ENCODE measurements at places on chromosomes 7 and 10.
A peak's percentile ranks its signal among the peaks of the same experiment; 100 is the strongest.

DNA sequence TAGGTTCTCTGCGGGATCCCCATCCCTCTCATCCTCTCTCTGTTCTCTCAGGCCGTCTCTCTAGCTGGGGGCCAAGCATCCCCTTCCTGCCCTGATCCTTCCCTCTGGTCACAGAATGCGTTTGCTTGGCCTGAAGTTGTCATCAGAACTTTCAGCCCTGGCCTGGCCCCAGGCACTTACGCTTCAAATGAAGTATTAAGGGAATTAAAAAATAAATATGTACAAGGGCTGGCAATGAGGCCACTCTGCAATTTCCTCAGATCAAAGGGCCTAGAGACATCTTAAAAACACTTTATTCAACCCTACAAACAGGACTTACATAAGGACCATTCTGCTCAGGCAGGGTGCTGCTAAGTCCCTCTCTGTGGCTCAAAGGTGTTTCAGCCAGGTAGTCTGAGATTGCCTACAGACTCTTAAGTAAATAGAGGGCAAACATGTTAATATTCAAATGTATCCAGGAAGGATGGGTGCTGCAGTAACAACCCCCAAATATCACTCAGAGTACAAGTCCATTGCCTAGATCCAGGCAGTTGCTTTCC, 16.0 kb downstream of the SFTPD start:
- DNase-seq = no peak

DNA sequence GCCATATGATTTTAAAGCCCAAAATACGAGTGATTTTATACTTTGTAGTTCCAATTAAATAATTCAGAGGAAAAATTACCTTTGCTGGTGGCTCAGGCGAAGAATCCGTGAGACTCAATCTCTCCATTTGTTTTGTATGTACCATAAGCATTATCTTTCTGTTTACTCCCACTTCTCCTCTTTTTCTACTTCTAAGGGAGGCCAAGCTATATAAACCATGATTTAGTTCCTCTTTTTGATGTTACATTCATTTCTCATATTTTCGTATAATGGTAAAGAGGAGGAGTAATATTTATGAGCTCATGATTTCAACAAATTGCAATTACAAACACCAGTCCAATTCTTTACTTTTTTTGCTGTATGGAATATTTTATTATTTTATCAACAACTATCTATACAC, 50.6 kb upstream of the TES start:
- DNase-seq = no peak

DNA sequence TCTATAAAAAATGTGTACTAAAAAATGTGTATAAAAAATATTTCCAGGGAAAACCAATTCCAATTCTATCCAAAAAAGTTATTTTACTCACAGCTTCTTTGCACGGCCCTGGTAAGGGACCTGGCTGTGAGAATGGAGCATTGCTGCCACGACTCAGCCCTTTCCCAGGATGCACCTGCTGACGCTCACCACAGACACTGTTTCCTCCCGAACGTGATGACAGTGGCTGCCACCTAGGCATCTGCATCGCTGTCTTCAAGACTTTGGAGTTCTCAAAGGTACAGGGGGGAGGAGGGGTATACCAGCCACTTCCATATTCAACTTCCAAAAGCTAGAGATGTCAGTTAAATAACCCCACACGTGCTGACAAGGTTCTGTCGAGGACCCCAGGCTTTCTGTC, 23.9 kb upstream of the PTPRN2 start:
- DNase-seq = no peak

- DNase-seq = no peak
Measured at GRCh38 chr10:130456616-130457015, 320.4 kb downstream of the GLRX3 start.

GRCh38 chr7:24372961-24373955, 89.3 kb downstream of the NPY start:
- no peak for DNase-seq

- no peak for DNase-seq
Measured at GRCh38 chr10:114694752-114695151, 36.7 kb upstream of the ABLIM1 start.

GRCh38 chr10:132977807-132978206, 35.4 kb upstream of the CFAP46 start:
- DNase-seq = no peak

- no peak for DNase-seq
Measured at GRCh38 chr10:11472158-11472753, 139.2 kb downstream of the USP6NL start.

- DNase-seq = no peak
Measured at GRCh38 chr10:29949411-29950011, 109.9 kb downstream of the JCAD start.

GRCh38 chr10:59674215-59674836, 35.3 kb downstream of the SLC16A9 start:
- no peak for DNase-seq

- DNase-seq = no peak
Measured at GRCh38 chr7:41487229-41487940, 215.5 kb downstream of the INHBA start.

GRCh38 chr7:104412911-104413310, 84.5 kb downstream of the LHFPL3 start:
- no peak for DNase-seq

- no peak for DNase-seq
Measured at GRCh38 chr10:122044045-122044661, 55.2 kb downstream of the TACC2 start.

- no peak for DNase-seq
Measured at GRCh38 chr10:23512355-23513058, 73.6 kb downstream of the OTUD1 start.

GRCh38 chr7:27106901-27107240, 4.4 kb upstream of the HOXA2 start:
- no peak for DNase-seq

DNA sequence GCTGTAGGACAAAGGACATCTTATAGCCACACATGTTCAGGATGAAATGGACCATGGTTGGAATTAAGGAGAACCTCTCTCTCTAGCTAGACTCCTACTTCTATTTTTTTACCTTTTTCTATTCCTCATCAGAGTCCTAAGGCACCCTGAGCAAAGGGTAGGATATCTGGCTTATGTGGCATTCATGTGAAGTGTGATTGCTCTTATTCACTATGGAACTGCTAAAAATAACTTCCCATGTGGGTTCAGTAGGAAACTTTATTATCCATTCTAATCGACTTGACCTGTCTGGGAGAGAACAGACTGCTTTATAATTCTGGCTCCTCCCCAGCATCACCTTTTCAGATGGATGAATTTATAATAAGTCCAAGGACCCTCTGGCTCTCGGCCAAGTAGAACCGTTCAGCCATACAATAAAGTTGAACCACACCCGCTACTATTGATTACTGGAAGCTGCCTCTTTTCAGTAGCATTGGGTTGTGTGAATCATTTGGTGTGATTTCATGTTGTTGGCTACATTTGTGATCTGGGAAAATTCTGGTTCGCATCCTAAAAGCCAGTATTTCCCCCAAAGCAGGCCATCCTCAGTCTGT, 117.5 kb downstream of the NRF1 start:
- no peak for DNase-seq

DNA sequence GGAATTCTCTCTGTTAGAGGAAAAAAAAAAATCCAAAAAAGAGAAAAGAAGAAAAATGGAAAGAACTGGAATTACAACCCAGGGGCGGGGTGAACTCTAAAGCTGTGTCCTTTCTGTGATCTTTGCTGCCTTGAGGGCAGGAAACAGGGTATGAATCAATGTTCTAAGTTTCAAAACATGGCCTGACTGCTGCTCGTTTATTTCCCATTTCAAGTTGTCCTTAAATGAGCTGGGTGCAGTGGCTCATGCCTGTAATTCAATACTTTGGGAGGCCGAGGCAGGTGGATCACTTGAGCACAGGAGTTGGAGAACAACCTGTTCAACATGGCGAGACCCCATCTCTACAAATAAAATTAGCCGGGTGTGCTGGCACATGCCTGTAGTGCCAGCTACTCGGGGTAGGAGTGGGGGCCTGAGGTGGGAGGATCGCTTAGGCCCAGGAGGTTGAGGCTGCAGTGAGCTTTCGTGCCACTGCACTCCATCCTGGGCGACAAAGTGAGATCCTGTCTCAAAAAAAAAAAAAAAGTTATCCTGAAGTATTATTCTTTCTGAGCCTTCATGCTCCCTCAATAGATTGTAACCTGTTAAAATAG, 24.7 kb upstream of the TFAM start:
- DNase-seq = no peak

DNA sequence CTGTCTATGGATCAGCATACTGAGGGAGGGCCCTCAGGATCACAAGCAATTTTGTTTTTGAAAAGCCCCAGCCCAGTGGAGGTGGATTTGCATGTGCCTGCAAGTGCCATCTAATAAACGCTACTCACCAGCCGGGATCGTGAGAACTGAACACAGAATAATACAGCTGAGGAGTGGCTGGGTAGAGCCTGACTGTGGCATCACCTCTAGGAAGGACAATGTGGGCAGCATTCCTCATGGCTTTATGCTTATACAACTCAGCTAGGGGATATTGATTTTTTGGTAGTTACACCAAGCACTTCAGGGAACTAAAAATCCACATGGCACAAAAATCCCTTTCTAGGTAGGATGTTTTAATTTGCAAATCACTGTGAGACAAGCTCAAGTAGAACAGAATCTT, 72.7 kb upstream of the PALS2 start:
- DNase-seq = no peak

GRCh38 chr7:28105234-28105633, 75.4 kb downstream of the JAZF1 start:
- no peak for DNase-seq

DNA sequence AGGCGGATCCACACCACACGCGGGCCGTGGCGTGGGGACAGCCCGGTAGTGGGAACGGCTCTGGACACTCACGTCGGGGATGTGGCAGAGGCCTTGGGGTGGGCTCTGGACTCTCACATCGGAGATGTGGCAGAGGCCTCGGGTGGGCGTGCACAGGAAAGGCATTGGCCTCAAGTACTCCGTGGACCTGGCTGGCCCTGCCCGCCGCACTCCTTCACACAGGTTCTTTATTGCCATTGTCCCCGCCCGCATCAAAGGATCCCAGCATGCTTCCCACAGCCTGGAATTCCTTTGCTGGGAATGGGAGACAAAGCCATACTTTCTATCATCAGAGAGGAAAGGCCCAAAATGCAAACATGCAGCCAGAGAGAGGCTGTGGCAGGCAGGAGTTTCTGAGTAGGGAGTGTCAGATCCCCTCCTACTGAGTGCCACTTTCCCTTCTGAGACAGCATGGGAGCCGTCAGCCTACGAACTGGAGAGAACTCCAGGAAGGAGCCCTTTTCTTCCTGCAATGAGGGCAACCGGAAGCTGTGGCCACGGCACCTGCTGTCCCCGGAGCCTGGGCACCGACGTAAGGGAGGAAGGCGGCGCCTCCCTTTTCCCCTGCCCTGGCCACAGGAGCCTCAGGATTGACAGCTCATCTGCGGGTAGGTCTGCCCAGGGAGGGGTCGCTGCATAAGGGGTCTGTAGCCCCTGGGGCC, 51.5 kb downstream of the RBM17 start:
- no peak for DNase-seq

DNA sequence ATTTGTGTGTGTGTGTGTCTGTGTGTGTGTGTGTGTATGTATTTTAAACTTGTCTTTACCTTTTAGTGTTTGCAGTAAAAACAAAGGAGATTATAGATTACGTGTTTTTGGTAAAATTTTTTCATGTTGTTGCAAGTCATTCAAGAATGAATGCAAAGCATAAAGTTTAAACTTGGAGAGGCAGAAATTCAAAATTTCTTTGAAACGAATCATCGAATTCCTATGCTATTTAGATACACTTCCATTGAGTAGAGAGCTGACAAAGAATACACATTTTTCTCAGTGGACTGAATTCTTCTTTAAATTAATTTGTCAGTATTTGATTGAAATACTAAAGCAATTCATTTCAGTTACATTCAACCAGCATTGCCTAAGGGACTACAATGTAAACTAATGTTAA, 66.0 kb upstream of the HDAC9 start:
- DNase-seq = no peak

- peak; percentile 93 for DNase-seq
Measured at GRCh38 chr7:47991741-47992311, 12.4 kb upstream of the HUS1 start.

- DNase-seq = peak; percentile 59
Measured at GRCh38 chr10:132577350-132578003, 39.9 kb downstream of the INPP5A start.

- no peak for DNase-seq
Measured at GRCh38 chr7:112159351-112159750, 46.8 kb downstream of the DOCK4 start.

GRCh38 chr10:68559841-68560185, 324 bp upstream of the TET1 start:
- DNase-seq = no peak

- DNase-seq = no peak
Measured at GRCh38 chr10:124864421-124865193, 63.0 kb downstream of the ABRAXAS2 start.

- DNase-seq = no peak
Measured at GRCh38 chr7:105673367-105674084, 92.2 kb upstream of the EFCAB10 start.

DNA sequence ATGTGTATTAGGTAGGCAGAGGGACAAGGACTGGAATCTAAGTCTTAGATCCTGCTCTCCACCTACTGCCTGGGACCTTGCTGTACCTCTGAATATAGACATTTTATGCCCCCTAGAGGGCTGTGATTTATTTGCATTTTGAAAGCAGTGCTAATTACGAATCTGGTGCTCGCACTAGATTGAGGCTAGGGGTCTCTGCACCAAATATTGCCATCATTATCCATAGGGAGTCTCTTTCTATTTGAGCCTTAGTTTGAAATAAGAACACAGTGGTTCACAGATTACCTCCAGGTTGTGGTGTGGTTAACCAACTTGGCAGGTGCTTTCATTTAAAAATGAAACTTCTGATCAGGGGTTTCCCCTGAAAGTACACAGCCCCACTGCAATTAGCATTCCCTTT, 41.8 kb downstream of the CNNM1 start:
- no peak for DNase-seq

DNA sequence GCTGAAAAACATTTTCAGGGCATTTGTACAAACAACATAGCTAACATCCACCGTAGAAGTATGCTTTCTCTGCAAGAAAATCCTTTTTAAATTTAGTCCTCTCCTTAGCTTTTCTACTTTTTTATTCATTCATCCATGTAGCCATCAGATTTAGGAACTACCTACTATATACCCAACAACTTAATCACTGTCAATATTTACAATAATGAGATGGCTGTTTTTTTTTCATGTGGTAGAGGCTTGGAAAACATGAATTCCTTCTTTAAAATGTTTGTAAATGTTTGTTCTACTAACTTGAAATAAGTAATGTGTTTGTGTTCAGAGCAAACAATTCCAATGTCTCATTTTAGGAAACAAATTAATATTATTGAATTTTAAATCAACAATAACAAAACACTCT, 78.2 kb upstream of the CAV2 start:
- DNase-seq = no peak

Data from suprapubic skin (tissue), 4 donors.